ENCODE measurements at places on chromosomes 2 and 18. TPM values are rescaled to one million over a fixed set of nuclear protein-coding genes. Genes with fewer than 3 reads are reported as not detected.

DNA sequence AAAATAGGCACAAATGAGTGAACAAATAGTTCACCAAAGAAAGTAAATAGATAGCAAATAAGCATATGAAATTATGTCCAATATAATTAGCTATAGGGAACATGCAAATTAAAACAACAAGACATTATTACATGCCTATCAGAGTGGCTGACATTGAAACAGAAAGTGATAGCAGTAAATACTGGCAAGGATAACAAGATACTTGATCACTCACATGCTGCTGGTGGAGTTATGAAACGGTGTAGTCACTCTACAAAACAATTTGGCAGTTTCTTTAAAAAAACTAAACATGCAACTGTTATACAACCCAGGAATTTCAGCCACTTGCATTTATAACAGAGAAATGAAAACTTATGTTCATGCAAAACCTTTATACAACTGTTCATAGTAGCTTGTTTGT lies 439.2 kb upstream of the ACVR2A start:
- DNase-seq = no peak

- DNase-seq = no peak
Observed at GRCh38 chr2:65215946-65216345, 11.7 kb upstream of the ACTR2 start.

SCYGR4 gene
- total RNA-seq = not detected

- DNase-seq = no peak
Observed at GRCh38 chr2:129884221-129884786, 95.2 kb upstream of the RAB6C start.

DNA sequence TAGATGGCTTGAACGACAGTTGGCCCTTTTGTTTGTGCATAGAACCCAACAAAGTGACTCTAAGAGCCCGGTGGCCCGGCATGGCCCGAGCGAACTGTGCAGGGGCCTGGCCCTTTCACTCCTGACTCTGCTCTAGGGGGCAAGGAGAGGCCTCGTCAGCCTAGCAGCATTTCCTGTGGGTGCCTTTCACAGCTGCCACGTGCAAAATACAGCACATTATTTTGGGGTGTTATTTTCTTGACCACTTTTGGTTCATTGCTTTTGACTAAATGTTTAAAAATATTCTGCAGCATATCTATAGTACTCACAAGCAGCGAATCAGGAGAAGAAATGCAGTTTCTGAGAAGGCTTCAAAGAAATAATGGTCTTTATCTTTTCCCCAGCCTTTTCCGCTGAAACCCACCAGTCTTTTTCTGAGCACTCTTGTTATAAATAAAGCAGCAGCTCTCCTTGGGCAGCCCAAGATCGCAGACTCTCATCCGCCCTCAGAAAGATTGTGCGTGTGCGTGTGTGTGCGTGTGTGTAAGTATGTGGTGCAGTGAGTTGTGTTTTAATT lies 31.3 kb downstream of the DGKD start:
- DNase-seq = no peak

DNA sequence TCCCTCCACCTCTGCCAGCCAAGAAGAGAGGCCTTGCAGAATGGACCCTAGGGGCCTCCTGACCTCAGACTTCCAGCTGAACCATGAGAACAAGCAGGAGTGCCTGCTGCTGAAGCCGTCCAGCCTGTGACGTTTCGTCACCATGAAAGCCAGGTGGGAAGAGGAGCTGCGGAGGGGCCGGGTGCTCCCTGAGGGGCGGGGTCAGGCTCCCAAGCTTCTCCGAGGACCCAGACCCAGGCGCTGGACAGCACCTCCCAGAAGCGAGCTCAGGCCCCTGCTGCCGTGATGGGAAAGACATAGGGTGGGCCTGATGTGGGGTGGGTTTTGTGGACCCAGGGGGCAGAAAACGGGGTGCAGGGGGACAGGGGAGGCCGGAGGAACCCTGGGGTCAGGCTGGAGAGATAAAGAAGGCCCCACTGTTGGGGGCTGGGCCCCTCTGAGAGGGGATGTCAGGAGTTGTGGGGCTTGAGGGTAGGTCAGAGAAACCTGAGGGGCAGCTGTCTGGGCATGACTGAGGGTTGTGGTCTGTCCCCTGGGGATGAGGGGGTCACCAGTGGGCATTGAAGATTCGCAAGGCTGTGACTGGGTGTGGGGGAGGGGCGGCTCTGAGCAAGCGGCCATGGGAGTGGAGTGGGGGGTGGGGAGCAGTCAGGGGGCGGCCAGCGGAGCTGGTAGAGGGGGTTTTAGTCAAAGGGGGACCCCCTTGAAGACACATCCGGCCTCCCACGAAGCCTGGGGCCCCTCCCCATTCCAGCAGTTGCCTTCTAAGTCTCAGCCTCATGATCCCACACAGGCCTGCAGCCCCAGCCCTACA lies 73.4 kb upstream of the ODC1 start:
- no peak for DNase-seq

KIDINS220 gene
- 79.3 TPM for total RNA-seq

ABCG8 gene
- 0.41 TPM for total RNA-seq
